ACHN (cell line): ENCODE measurements at places on chromosomes 16 and 17.
A peak's percentile ranks its signal among the peaks of the same experiment; 100 is the strongest.

DNA sequence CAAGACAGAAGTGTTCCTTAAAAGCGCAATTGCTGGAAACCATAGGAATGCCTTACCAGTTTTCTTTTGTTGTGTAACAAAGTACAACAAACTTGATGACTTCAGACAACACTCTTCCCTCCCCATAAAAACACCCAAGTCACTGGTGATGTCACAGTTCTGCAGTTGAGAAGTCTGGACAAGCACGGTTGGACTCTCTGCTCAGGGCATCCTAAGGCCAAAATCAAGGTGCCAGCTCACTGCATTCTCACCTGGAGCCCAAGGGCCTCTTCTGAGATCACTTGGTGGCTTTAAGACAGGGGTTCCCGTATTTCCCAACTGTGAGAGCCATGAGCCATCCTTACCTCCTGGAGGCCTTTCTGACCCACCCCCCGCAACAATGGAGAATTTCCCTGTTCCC lies 45.6 kb upstream of the MEAK7 start:
- no peak for DNase-seq

DNA sequence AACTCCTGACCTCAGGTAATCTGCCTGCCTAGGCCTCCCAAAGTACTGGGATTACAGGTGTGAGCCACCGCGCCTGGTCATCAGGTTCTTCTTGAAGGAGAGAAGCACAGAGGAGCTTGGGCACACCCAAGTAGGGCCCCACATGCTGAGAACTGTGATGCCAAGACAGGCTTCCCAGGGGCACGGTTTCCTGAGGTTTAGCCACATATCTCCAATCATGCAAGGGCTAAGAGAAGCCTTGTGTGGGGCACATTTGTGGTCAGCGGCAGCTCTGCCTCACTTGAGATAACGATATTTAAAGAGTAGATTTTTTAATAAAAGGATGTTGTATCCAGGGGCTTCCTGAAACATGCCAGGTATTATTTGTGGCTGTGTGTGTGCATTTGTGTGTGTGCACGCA lies 46.9 kb downstream of the CUEDC1 start:
- DNase-seq: no peak

DNA sequence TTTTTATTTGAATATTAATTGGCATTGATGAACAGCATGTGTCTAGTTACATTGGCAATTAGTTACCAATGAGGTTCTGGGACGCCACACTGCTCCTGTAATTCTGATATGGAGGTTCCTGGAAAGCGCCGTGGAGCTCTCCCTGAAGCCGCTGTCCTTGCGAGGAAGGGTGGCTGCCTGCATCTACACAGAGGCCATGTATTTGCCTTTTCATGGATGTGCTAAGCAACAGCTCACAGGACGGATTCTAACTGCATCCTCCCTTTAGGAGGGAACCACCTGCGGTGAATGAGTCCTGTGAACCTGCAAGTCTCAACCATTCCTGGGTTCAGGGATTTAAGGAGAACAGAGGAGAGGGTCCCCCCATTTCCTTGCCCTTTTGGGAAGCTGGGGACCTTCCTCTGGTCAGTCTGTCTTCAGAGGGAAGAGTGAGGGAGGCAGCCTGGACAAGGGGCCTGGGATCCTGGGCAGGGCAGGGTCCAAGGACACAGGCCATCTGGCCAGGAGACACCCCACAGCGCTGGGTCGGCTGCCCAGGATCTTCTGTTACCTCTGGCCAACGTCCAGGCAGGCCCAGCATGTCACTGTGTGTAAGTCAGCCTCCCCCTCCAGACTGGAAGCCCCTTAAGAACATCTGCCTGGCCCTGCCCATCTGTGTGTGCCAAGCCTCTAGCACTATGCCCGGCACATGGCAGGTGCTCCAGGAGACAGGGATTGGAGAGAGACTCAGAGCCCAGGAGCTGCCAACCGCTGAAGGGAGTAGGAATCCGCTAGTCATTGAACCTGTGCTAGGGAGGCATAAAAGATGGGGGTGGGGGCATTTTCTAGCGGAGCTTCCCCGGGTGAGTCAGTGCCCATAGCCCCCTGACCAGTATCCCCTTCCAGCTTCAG lies 314.1 kb upstream of the TNRC6C start:
- DNase-seq: no peak

DNA sequence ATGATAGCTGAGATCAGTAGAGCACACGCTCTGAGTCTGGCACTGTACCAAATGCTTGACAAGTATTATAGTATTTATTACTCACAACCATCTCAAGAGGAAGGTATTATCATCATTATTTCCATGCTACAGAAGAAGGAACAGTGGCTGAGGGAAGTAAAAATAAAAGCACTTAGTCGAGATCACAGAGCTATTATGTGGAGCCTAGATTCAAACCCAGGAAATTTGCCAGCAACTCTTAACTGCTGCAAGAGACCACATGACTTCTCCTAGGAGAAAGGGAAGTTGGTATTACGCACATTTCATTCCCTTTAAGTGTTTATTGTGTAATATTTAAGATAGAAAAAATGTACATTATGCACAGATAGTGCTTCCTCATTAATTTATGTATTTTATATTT lies 1.0 kb upstream of the RHOT1 start:
- DNase-seq: peak; percentile 64

DNA sequence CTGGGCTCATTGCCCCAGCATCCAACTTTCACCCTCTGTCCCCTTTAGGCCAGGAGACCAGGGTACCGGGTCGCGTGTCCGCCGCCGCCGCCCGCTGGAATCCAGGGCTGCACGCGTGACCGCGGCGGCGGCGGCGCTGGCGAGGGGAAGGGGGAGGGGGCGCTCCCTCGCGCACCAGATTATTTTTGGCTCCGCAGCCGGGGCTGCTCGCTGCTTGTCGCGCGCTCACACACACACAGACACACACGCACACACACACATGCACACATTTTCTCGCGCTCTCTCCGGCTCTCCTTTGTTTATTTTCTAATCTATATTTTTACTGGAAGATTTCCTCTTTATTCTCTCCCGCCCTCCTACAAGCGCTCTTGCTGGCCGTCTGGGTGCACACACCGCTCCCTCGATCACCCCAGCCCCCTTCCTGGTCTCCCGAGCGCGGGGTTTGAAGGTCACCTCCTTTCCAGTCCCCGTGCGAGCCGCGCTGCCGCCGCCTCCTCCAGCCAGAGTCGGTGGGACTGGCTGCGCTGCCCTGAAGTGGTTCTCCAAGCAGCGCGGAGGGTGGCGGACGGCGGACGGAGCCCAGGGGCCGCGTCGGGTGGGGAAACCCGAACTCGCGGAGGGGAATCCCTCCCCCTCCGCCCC lies 921.4 kb upstream of the EEF2KMT start:
- no peak for DNase-seq

DNA sequence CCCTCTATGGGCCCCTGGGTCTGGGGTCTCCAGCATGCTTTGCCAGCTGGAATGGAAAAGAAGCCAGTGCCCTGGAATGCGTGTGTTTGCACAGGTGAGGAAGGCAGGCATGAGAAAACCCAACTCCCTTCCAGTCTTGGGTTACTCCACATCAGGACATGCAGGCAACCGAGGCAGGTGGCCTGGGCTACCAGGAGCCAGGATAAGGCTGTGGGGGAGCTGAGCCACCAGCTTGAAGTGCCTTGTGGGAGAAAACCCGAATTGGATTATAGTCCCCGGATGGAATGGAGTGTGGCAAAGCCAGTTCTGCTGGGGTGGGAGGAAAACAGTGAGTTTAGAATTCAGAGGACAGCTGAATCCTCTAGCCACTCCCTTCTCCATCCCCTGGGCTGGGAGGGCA lies 7.2 kb downstream of the SRCIN1 start:
- DNase-seq: peak; percentile 87

DNA sequence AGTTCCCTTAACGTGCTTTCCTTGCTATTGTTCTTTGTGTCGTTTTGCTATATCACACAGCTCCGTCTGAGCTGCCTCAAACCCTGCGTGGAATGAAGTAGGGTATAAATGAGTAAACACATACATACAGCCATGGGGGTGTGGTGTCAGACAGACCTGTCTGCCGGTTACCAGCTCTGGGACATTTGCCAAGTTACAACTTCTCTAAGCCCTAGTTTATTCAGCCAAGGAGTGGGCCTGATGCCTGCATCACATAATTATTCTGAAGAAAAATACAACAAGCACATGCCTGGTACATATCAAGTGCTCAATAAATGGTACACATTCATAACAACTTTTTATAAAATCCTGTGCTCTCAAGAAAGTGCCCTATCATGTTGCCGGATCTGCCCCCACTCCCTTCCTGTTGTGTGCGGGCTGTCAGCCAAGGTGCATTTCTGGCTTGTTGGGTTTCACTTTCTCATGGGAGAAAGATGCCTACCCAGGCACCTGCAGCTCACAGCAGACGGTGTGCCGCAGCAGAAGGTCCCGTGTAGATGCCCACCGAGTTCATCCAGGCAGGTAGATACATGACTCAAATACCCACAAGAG lies 30.5 kb downstream of the SMPD3 start:
- no peak for DNase-seq

- peak; percentile 100 for DNase-seq
These were observed 28.7 kb upstream of the TNRC6A start for GRCh38 chr16:24700549-24701392.

DNA sequence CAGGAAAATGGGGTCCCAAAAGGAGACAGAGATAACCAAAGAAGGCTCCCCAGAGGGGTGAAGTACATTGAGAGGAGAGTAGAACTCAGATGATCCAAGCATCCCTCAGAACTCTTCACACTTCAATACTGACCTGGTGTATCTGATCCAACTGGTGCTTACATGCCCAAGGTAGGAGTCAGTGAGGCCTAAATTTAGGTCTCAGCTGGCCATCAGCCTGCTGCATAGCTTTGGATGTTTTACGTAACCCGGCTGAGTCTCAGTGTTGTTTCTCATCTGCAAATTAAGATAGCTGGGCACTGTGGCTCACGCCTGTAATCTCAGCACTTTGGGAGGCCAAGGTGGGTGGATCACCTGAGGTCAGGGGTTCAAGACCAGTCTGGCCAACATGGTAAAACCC lies 11.6 kb upstream of the GOSR2 start:
- no peak for DNase-seq

DNA sequence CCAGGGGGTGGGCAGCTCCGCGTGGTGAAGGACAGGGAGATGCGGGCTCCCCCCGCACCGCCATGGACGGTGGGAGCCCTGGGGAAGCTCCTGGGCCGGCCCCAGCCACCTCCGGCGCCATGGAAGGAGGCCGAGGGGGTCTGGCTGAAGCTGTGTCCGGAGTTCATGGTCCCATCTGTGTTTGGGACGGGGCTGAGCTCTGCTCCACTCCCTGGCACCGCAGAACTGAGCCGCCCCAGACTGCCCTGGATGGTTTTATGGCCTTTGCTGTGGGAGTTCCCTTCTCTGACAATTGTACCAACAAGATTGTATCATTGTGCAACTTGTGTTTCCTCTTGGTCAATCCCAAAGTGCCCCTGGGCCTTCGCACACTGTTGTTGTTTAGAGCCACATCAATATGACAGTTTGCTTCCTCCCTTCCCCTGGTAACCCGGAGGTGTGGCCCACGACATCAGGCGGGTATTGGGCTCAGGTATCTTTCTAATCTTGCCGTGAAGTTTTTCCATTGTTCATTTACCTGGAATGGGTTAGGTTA lies 942 bp downstream of the KRT23 start:
- no peak for DNase-seq

GRCh38 chr17:66547151-66547865 lies 244.9 kb downstream of the PRKCA start:
- DNase-seq: no peak

- no peak for DNase-seq
These were observed 116.0 kb upstream of the SOX9 start for GRCh38 chr17:72004611-72005331.

DNA sequence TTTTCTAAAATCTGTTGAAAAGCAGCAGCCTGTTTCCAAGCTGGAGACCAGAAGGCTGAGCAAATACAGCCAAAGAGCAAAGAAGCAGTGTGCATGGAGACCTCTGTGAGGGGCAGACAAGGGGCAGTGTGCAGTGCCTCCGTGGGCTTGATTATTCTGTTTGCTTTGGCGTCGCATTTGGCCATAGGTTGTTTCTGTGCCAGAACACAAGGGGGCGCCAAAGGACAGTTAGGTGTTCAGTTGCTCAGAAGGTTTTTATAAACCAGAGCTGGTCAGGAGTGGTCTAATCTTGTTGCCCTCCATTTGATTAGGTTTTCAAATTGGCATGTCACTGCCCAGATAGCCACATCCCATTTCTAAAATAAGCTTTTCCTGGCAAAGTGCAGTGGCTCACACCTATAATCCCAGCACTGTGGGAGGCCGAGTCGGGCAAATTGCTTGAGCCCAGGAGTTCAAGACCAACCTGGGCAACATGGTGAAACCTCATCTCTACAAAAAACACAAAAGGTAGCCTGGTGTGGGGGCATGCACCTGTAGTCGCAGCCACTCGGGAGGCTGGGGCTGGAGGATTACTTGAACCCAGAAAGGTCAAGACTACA lies 10.6 kb downstream of the MYH3 start:
- peak; percentile 59 for DNase-seq

DNA sequence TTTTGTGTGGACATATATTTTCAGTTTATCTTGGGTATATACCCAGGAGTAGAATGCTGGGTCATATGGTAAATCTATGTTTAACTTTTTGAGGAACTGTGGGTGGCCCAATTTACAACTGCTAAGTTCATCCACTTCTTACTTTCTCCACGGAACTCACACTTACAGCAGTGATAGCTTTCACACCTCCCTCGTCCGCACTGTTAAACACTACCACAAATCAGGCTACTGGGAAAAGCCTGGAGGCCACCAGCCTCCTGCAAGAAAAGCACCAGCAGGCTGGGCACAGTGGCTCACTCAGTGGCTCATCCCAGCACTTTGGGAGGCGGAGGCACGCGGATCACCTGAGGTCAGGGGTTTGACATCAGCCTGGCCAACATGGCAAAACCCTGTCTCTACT lies 14.7 kb upstream of the ZG16 start:
- DNase-seq: no peak

GRCh38 chr17:7587420-7588151 lies 2.3 kb downstream of the SOX15 start:
- peak; percentile 71 for DNase-seq

- peak; percentile 70 for DNase-seq
These were observed at the start of gene RAPGEFL1 for GRCh38 chr17:40177275-40177874. TSS of gene RAPGEFL1 (plus strand) at chr17:40177470. CDS start at chr17:40177862, 392 bp downstream.

DNA sequence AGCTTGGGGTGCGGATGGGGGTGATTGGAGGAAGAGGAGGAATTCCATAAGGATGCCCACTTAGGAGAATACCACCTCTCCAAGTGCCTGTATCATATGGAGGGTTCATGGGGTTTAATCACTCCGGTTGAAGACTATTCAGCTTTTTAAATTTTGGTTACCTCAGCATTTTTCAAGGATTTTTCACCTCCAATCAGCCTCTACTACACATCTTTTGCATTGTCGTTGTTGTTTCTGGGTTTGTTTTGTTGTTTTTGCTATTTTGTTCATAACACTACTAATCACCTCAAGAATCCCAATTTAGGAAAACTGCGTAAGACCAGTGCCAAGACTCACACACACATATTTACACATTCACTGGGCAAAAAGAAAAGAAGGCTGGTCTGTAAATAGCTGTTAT lies 619.5 kb upstream of the CDH5 start:
- no peak for DNase-seq

GRCh38 chr16:10931134-10931533 lies 11.1 kb downstream of the DEXI start:
- DNase-seq: no peak
